Cardiac ventricle fibroblast (primary cell): ENCODE measurements at places on chromosomes 3 and 15. TPM values are rescaled to one million over a fixed set of nuclear protein-coding genes. Genes with fewer than 3 reads are reported as not detected.

The ARHGEF3 gene
- total RNA-seq: 11.1 and 12.2 TPM in 2 replicates

The ACOX2 gene
- total RNA-seq: 21.7 and 24.2 TPM in 2 replicates

The SEMA3B gene
- total RNA-seq: 4.4 and 4.5 TPM in 2 replicates

The CLDN18 gene
- total RNA-seq: not detected in 2 replicates

The AHSG gene
- not detected in 2 replicates for total RNA-seq

The AQP9 gene
- total RNA-seq: not detected in 2 replicates

The ATP10A gene
- total RNA-seq: 0.62 and 1.1 TPM in 2 replicates

The DUSP7 gene
- 8.9 and 12.9 TPM in 2 replicates for total RNA-seq

The ZMAT3 gene
- 55.9 and 63.0 TPM in 2 replicates for total RNA-seq

The APBA2 gene
- total RNA-seq: 5.8 and 6.7 TPM in 2 replicates

The ROPN1 gene
- not detected in 2 replicates for total RNA-seq

The C3orf20 gene
- total RNA-seq: not detected in 2 replicates

The GOLGA6D gene
- not detected in 2 replicates for total RNA-seq

The ABCF3 gene
- total RNA-seq: 35.8 and 43.3 TPM in 2 replicates

The PFN2 gene
- 75.7 and 88.7 TPM in 2 replicates for total RNA-seq

The ELL3 gene
- total RNA-seq: 0.37 and 1.3 TPM in 2 replicates

The TERC gene
- total RNA-seq: 179 and 259 TPM in 2 replicates

The ROBO2 gene
- total RNA-seq: not detected in 2 replicates

The SERINC4 gene
- not detected in 2 replicates for total RNA-seq

The ESYT3 gene
- total RNA-seq: 0.44 TPM in 1 of 2 replicates, not detected in the other

The KLHL6 gene
- total RNA-seq: 0.06 TPM in 1 of 2 replicates, not detected in the other

The MOBP gene
- not detected in 2 replicates for total RNA-seq

The CDHR4 gene
- not detected in 2 replicates for total RNA-seq
